Activated CD8-positive, alpha-beta T cell treated with anti-CD3 and anti-CD28 coated beads for 36 hours (primary cell): ENCODE measurements at places on chromosomes 11 and 22.

GRCh38 chr11:134062265-134063123 is 6.4 kb upstream of the JAM3 start:
- no peak overlapping the region for H3K4me3 ChIP-seq
- H3K36me3 ChIP-seq = peaks cover 5% of the 10 kb centered on the region
- peaks cover 26% of the 10 kb centered on the region for H3K4me1 ChIP-seq
- no peak overlapping the region for H3K27ac ChIP-seq
- H3K27me3 ChIP-seq = peaks cover 32% of the 10 kb centered on the region
- DNase-seq = no peak

- H3K36me3 ChIP-seq = no peaks in the 10 kb centered on the region
- peaks cover 4% of the 10 kb centered on the region for H3K27me3 ChIP-seq
These were observed 31.1 kb downstream of the OR6Q1 start for GRCh38 chr11:58061813-58062212.

GRCh38 chr11:57224537-57224936 is 12.5 kb downstream of the APLNR start:
- no peaks in the 10 kb centered on the region for H3K4me1 ChIP-seq
- H3K4me3 ChIP-seq = no peak overlapping the region
- peaks cover 4% of the 10 kb centered on the region for H3K27me3 ChIP-seq
- DNase-seq = no peak
- no peak overlapping the region for H3K27ac ChIP-seq

DNA sequence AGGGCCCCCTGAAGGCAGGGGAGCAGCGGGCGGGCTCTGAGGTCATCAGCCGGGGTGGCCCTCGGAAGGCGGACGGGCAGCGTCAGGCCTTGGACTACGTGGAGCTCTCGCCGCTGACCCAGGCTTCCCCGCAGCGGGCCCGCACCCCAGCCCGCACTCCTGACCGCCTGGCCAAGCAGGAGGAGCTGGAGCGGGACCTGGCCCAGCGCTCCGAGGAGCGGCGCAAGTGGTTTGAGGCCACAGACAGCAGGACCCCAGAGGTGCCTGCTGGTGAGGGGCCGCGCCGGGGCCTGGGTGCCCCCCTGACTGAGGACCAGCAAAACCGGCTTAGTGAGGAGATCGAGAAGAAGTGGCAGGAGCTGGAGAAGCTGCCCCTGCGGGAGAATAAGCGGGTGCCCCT is 50.1 kb upstream of the GCAT start:
- DNase-seq = no peak
- H3K36me3 ChIP-seq = peaks cover 5% of the 10 kb centered on the region
- H3K4me3 ChIP-seq = no peak overlapping the region
- H3K27ac ChIP-seq = no peak overlapping the region
